Activated CD4-positive, CD25-positive, alpha-beta regulatory T cell (primary cell): ENCODE measurements at places on chromosomes 11 and 22.

DNA sequence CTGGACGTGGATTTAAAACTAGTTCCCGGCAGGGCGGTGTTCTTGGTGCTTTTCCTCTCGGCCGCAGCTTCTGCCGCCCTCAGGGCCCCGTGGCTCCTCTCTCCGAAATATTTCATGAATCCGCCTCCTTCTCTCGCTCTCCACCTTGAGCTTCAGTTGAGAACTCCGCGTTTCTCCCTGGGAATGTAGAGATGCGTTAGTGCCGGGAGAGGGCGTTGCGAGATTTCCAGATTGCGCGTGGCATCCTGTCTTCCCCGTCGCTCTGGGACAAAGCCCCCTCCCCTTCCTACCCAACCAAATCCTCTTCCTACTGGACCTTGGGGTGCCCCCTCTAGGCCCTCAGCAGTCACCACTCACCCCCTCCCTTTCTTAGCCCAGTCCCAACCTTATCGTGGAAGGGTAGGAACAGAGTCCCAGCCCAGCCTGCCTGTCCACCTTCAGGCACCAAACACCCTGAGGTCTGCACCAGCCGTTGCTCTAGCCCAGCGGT, 15.5 kb upstream of the RAC2 start:
- no peak for DNase-seq

DNA sequence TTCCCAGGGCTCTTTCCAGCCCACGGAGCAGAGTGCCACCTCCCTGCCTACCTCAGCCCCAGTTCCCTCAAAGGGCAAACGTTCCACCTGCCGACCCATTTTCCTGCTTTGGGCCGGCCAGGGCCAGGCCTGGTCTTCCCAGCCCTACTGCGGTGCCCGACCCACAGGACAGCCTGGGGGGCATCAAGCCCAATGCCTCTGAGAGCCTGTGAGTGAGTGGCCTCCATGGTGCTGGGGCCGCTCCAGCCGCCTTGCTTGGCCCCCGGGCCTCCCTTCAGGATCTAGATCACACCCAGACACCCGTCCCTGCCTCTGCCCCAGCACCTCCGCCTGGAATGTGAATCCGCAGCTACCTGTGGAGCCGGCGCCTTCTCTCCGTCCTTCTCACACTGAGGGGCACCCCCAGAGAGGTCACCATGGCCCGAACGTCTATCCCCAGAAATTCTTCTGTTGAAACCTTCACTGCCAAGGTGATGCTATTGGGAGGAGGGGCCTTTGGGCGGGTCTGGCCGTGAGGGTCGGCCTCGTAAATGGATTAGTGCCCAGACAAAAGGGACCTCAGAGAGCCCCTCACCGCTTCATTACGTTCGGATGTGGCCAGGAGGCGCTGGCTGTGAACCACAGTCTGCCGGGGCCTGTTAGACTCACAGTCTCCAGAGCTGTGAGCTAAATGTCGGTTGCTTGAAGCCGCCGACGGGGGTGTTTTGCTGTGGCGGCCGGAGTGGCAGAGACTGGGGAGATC, 36.2 kb upstream of the BRSK2 start:
- DNase-seq, result no peak

DNA sequence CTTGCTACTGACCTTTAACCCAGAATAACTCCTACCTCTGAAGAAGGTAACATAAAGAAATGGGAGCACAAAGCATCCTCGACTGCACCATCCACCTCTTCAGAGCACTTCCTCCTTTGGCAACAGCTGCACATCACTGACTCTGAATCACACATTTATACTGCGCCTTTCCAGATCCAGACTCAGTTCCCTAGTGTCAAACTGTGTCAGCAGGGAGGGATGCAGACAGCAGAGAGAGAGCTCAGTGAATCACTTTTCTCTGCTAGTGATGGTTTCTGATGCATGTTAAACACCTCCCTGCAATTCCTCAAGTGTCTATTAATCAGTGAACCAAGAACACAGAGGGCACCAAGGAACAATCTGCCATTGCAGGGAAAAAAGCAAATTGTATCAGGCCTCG, 118.9 kb downstream of the PLEKHA7 start:
- DNase-seq, result no peak

- no peak for DNase-seq
These were observed 35.4 kb downstream of the C22orf42 start for GRCh38 chr22:32123657-32124056.

GRCh38 chr11:115657586-115657985, 153.4 kb upstream of the CADM1 start:
- DNase-seq, result no peak

DNA sequence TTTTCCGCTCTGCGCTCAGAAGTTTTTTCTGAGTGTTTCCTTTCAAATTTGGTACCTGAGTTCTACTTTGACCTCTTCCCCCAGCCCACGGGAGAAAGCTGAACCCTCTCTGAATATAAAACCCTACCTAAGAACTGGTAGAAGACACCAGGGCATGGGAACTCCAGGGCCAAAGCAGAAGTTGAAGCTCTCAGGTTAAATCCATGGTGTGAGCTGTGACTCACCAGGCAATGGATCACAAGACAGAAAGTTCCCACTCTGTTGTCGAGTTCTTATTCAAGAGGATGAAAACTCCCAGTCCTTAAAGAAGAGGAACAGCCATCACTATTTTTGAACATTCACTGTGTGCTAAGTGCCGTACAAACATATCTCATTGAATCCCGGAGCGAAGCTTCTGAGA, 8.9 kb downstream of the TMEM218 start:
- no peak for DNase-seq

DNA sequence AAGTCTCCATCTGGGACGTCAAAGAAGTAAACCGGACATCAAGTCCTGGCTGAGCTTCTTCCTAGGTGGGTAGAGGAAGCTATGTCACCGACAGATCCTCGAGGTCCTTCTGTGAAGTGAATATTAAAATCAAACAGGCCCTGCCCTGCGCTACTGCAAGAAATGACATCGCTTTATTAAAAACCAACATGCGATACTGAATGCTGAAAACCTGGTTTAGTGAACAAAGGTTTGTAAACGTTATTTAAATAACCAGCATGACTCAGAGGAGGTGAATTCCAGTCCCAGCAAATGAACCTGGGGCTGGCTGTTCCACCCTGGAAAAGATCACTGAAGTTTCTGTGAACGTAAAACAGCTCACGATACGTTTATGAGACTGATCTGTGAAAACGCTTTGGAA, 645 bp downstream of the RTCB start:
- no peak for DNase-seq

GRCh38 chr22:36765943-36766450, 9.9 kb downstream of the IFT27 start:
- DNase-seq, result no peak
